ENCODE measurements at places on chromosomes 16 and 17.

- no peak for DNase-seq
These were observed 2101.9 kb downstream of the TP53TG3F start for GRCh38 chr16:35561346-35561745.

DNA sequence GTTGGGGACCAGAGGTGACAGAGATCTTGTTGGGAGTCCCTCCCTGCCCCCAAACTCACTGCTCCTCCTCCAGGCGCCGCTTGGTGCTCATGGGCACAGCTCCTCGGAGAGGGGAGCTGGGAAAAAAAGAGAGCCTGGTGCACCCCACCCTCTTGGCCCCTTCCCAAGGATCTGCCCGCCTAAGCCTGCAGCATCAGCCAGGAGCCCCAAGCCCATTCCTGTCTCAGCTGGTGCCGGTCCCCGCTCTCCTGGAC is 400 bp downstream of the HCFC1R1 start:
- DNase-seq: no peak

- no peak for DNase-seq
These were observed 9.4 kb upstream of the DNASE1 start for GRCh38 chr16:3645108-3645503.

- peak; percentile 22 for DNase-seq
These were observed 1.5 kb upstream of the ALDH3A2 start for GRCh38 chr17:19646788-19647696.

DNA sequence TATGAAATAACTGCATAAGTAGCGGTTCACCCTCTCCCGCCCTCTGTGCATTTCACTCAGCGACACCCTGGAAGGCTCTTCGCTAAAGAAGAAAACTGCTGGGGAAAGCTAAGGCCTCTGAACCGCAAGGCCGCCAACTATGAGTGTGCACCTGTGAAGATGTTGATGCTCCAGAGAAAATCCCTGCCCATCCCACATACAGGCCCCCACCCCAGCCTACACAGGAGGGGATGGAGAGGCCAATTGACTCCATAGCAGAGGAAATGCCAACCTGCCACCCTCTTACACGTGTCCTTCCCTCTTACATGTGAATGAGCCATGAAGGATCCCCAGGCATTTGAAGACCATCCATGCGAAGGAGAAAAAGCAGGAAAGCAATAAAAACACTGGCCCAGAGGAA is 104.8 kb downstream of the MGAT5B start:
- DNase-seq: no peak

DNA sequence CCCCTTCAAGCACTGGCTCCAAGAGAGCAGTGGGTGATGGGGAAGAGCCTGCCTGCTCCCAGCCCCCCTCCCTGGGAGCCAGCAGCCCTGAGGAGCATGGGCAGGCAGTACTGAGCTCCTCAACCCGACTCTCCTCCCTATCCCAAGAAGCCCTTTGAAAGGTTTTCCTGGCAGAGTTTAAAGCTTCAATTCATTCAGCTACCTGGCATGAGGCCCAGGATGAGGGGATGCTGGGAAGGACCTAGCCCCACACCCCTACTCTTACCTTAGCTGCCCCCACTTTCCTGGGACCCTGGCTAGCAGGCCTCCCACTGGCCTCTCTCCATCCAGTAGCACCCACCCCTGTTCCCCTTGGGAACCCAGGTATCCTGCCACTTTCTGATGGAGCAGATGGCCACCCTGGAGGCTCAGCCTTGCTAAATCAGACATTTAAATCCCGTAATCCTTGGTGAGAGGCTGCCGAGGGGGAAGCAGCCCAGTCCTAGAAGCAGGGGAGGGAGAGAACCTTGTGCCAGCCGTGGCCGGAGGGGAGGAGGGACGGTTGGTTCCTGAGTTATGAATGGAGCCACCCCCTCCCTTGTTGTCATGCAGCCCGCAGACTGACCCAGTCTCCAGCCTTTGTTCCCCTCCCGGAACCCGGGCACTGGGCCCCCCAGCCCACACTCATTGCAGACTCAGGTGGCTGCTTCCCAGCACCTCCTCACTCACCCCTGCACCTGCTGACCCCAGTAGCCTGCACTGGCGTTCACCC is 17.1 kb downstream of the ATP1B2 start:
- peak; percentile 14 for DNase-seq

DNA sequence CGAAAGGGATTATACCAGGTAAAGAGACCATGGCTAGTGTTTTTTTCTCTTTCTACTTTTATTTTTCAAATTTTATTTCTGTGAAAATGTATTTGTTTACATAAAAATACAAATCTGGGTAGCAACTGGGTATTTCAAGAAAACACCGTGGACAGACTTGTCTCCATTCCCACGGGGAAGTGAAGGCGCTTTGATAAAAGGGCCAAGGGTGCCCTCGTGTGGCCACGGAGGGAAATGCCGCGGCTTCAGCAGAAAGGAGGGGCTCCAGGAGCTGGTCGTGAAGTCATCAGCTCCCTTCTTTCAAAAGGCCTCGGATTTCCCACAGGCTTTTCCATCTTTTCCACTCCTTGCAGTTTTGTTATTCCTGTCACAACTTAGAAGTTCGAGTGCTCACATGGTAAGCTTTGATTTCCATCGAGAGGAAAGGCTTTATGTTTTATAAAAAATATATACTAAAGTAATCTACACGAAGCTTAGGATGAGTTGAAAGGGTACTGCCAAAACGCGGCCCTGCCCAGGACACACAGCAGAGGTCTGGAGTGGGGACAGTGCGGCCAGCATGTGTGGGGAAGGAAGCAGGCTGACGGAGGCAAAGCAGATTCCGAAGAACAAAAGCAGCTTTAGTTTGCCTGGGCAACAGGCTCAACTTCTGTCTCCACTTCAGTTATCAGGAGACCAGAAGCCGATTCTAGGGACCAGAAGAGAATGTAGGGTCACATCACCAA is 15.3 kb upstream of the MNT start:
- DNase-seq: peak; percentile 60

DNA sequence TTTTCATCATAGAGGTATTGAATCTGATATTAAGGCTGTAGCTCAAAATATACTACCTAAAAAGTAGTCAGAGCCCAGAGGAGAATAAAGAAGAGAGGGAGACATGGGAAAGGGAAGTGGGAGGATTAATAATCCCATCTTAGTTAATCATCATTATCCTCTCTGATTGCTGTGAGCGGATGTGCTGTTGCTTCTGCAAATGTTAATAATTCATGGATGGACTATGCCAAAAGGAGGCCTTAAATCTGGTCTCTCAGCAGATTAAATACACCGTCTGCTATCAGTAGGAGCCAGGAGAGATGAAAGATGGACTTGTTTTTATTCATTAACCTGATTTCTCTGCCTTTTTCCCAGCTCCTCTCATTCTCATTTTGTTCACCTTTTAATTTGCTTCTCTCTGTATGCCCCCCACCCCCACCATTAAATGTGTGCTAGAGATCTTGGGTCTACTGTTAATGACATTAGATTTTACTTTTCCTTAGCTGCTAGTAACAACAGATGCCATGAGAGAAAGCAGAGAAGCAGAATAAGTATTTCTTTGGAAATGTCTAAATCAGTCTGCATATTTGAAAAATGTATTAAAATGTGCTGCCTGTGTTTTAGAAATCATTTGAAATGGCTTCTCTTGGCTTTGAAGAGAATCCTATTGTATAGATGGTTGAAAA is 44.2 kb downstream of the NUP93 start:
- no peak for DNase-seq

DNA sequence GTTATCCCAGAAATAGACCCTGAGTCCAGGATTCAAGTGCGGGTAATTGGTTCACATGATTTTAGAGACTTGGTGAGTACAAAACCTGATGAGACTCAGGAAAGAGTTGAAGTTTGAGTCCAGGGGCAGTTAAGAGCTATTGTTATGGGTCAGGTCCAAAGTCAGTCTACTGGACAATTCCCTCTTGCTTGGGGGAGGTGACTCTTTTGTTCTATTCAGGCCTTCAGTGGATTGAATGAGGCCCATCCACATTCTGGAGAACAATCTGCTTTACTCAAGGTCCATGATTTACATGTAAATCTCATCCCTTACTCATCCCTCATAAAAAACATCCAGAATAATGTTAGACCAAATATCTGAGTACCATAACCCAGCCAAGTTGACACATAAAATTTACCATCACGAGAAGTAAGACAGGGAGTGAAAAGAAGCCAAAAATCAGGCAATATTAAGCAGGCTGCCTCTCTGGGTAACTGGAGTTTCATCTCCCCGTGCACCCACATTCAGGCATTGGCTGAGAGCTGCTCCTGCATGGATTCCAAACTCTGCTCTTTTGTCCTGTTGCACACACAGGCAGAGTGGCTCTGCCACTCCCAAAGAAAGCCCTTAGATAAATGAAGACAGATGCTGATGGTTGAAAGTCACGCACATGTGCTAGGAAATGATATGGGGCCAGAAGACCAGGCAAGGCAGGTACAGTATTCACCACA is 156.0 kb upstream of the SALL1 start:
- no peak for DNase-seq

GRCh38 chr16:11180489-11180888 is 75.5 kb downstream of the SOCS1 start:
- DNase-seq: no peak

DNA sequence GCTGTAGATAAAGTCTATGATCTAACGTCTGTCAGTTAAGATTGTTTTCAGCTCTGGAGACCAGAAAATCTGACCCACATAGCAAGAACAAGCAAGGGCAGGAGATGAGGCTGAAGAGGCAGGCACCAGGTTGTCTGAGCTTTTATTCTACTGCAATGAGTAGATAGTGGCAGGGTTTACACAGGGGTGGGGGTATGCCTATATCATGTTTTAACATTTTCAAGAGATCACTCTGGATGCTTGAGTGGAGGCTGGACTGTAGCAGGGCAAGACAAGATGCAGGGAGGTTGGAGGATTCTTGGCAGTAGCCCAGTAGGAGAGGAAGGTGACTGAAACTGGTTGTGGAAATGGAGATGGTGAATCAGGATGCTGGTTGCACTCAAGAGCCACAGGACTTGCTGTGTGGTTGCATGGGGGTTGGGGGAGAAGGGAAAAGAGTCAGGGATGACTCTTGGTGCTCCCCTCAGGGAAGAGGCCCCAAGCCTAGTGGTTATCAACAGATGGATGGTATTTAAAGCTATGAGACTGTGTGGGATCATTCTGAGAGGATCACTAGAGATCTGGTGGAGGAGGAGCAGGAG is 143.1 kb upstream of the KCNJ18 start:
- DNase-seq: no peak

DNA sequence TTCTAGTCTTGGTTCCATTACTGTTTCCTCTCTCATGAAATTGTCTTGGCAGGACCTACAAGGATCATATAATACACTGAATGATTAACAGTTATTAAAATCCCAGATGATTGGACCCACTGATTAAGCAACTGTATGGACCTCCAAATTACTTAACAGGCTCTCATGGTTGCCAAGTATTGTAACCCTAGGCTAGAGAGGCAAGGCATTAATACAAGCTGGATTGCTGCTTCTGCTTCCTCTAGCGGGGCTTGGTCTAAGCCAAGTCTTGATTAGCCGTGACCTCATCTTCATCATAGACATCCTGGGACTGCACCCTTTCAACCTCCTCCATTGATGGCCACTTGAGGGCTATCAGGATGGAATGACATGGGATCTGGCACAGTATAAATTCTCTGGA is 46.9 kb downstream of the SYCE1L start:
- no peak for DNase-seq

DNA sequence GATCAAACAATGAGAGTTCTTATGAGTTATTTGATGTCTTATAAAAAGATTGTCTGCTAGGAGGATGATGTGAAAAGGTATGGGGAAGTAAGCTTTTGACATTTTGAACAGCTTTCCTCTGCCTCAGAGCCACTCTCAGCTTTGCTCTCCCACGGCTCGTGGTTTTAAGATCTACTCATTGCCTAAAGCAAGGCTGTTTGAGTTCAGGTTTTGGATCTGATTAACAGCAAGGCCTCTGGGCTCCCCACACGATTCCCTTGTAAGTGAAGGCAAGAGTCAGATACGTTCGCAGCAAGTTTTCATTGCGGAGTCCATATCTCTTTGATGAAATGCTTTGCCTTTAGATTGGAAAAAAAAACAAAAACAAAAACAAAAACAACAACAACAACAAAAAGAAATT is 515.0 kb upstream of the SALL1 start:
- no peak for DNase-seq

- no peak for DNase-seq
These were observed 740 bp upstream of the SLC5A10 start for GRCh38 chr17:18950944-18951905.

GRCh38 chr17:48728232-48729231 is at the start of gene HOXB13:
Gene HOXB13 (minus strand): TSS chr17:48728750. CDS start chr17:48728593, 157 bp downstream.
- DNase-seq: no peak

DNA sequence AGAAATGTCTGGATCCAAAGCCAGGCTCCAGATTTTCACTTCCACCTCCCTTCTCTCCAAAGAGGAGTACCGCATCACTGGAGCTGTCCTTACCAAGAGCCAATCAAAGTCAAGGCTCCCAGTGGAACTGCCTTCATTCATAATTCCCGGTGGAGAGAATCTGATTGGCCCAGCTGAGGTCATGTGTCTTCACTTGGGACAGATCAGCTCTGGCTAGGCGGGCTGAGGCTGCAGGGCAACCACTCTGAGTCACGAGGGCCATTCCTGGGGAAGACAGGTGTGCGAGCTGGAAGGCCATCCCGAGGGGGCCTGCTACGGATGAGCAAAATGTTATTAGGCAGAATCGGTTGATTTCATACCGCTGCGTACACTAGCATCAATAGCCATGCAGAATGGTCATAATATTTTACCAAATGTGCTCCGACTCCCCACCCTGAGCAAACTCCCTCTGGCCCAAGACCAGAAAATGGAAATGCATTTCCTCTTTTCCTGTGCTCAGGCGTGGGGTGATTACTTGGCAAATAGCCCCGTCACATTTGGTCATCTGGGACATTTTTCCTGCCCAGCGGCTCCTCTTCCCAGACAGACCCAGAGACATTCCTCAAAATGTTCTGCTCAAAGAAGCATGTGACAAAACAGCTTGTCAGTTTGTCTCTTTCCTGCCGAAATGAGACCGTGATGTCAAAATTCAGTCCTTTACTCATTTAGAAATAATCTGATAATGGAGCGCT is 111.1 kb downstream of the AIPL1 start:
- no peak for DNase-seq

- DNase-seq: no peak
These were observed 251.2 kb upstream of the ELAC2 start for GRCh38 chr17:13268791-13269595.

DNA sequence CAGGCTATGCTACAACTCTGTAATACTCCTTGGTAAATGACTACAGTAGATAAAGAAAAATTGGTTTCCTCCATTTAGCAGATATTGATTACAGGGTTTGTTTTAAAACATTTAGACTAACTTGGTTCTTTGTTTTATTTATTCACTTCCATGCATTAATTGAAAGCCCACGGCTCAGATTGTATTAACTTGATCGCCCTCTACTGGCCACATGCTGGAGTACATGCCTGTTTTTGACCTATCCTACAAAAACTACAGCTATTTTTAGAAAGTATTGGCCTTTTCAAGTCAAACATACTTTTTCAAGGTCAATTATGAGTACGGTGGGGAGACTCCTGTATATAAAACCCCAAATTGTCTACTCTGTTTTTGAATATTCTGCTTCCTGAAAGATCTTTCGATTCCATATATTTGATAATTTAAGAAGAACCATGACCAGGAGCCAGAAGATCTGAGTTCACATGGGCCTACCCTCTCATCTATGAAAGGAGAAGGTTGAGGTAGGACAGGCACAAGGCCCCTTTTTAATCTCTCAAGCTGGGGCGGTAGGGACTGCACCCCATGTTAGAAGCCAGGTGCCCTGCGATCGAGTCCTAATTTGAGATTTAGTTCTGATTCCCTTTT is 51.8 kb downstream of the CA10 start:
- DNase-seq: peak; percentile 65
